ENCODE measurements at places on chromosomes 2 and 18.

DNA sequence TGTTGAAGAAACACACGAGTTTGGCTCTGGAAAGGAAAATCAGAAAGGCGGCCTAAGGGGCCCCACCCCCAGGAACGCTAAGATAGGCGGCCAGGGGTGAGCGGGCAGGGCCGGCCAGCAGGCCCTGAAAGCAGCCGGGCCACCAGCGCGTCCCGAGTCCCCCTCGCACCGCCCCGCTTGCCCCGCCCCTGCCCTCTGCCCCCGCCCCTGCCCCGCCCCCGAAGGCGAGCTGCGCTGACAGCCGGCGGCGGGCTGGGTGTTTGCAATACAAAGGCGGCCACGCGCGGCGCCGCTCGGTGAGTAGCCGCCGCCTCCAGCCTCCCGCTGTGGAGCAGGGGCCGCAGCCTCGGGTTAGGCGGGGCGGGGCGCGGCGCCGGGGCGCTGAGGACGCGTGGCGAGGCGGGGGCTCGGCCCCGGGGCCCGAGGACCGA lies at the start of gene LPIN1:
LPIN1 (plus strand) TSS at position 257 of the 431 bp plus-strand sequence. CDS start 18,910 bp downstream, outside the sequence.
- DNase-seq = peak; percentile 93

DNA sequence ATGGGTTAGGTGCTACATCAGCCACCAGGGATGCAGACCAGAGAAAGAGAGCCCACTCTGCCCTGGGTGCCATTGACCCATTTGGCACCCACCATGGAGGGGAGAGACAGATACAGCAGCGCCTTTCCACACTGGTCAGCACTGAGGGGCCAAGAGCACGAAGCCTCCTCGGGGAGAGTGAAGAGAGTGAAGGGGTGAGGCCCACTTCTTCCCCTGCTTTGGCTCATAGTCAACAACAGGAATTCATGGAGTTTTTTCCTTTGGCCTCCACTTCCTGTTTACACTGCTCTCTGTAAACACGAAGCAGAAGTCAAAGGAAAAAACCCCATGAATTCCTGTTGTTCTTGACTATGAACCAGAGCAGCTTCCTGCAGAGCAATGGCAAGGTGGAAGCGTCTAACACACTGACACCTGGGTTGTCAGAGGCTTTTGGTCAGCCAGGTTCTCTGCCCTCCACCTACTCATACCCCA lies 80.0 kb downstream of the CCDC93 start:
- DNase-seq = no peak

DNA sequence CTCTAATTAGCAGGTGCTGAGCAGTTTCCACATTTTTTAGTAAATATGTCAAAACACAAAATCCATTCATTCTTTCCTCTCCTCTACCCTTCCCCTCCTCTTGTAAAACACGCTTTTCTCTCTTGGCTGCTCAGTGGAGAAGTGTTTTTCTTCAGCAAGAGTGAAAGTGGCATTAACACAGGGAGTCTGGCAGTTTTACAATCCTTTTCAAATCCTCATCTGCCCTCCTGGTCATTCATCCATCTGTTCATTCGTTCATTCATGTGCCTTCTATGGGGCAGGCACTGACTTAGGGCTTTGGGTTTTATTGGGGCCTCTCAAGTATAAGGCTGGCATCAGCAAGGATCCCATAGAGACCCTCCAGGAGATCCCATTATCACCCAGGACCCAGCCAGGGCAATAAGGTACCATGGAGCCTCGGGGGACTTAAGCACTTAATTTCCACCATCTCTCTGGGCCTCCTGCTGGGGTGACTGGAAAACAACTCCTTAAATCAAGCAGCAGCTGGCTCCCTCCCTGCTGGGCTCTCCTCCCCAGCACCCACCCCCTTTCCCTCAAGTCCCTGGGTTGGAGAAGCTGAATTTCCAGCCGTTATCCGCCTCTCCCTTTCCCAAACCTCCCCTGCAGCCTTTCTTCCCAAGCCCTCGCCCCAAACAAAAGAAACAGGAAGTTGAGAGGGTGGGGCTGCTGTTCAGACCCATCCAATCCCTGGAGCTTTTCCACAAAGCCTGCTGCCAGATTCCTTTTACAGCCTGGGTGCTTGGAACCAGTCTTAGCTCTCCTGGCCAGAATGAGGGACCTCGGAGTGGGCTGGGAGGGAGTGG lies 32.6 kb downstream of the MARCHF4 start:
- DNase-seq = peak; percentile 86

GRCh38 chr2:7060631-7061449 lies 143.6 kb downstream of the RNF144A start:
- DNase-seq = no peak

- DNase-seq = no peak
These were observed 24.7 kb downstream of the CLUL1 start for GRCh38 chr18:621291-622043.

GRCh38 chr18:40613721-40614120 lies 1341.3 kb upstream of the PIK3C3 start:
- DNase-seq = no peak

GRCh38 chr2:229855116-229855515 lies 66.7 kb downstream of the TRIP12 start:
- no peak for DNase-seq

DNA sequence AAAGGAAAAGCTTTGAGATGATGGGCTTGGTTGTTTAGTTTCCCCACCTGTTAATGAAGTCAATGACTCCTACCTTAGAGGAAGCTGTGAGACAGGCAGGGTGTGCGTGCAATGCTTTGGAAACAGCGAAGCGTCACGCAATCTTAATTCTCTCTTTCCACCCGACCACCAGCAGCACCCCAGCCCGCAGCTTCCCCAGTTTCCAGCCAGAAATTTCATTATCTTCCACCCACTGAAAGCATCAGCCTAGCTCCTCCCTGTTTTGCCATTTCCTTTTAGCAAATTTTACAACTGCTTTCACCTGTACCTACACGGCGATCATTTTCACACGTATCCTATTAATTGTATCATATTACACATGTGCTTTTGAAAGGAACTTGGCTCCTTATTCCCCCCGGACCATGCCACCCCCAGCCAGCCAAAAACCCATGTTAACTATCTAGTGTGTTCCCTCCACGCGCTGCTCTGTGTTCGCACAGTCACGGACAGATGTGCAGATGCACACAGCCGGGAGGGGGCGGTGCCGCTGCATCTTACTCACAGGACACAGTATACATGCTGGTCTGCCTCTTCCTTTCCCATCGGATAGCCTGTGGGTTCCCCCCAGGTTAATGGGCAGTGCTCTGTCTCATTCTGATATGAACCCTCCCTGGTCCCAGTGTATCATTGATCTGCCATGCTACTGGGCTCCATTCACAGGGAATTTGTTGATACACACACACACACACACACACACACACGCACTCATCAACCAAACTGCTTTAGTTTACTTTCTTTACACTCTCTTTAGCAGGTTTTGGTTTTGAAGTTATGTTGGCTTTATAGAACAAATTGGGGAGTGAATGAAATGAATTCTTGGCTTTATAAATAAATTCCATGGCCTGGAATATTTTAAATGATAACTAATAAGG lies 22.4 kb downstream of the CYP27C1 start:
- DNase-seq = peak; percentile 81

DNA sequence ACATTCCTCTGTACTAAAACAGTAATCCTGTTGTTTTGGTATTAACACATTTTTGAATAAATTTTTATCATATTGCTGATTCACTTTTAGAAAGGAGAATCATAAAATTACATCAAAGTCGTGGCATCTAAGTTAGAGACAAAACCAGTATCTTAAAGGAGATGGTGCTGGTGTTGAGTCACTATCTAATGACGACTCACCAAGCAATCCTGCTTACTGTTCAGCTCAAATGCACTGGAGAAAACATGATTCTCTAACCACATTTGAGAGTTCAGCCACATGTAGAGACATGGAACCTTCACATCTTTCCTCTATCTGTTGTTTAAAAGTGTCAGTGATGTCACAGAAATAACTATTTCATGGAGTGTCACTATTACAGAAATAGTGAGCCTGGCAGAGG lies 473.8 kb downstream of the TGIF1 start:
- no peak for DNase-seq

GRCh38 chr18:50790241-50790640 lies 29.6 kb downstream of the MRO start:
- no peak for DNase-seq

DNA sequence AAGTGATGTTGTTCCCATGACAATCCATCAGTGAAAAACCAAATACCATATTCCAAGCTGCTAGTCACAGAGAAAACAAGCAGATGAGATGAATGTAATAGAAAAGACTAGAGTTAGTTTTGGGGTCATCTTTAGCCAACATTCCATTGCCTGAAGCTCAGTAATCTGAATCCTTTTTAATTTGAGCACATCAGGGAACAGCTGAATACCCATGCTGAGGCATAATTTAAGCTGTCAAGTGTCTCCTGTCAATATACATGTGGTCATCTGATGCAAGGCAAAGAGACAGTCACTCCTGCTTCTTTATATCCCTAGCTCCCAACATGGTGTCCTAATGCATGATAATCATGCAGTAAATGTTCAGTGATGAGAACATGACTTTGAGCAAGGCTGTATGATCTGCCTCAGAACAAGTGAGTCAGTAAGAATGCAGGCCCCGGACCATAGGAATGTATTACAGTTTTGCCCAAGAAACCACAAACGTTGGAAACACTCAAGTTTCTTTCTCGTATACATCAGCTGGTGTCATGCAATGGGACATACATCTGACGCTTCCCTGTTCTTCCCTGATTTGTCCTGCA lies 48.0 kb downstream of the CDK15 start:
- no peak for DNase-seq

- DNase-seq = no peak
These were observed 418.0 kb upstream of the ID2 start for GRCh38 chr2:8263901-8264300.

DNA sequence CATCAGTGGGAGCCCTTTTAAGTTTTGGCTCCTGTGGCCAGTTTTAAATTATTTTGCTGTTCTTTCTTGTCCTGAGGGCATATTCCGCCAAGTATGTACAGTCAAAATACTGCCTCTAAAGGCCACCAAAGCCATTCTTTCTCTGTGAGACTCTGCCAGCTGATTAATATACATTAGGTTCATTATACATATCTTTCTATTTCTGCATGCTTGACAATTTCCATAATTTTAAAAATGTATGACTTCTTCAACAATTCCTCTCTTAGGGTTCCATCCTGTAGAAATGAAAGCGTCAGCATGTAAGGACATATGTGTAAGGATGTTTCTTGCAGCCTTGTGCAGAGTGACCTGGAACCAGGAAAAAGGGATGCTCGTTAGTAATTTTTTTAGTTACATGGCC lies 291.9 kb downstream of the PHLPP1 start:
- no peak for DNase-seq

DNA sequence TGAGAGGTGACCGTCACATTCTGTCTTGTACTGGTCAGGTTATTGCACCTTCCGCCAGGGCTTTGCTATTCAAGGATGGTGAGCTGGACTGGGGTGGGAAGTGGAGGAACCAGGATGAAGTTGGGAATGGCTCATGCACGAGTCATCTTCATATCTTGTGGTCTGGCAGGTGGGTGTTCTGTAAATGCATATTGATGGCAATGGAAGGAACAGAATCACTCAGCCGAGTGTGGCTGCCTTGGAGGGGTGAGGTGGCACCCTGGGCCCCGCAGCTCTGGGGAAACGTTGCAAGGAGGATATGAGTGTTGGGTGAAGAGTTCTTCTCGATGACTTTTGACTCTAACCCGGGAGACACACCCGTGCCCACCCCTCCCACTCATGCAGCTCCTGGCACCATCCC lies 1.2 kb downstream of the NEU2 start:
- no peak for DNase-seq

- no peak for DNase-seq
These were observed 79.6 kb downstream of the SLC4A10 start for GRCh38 chr2:161703863-161704262.

GRCh38 chr2:150983314-150983897 lies 278.3 kb downstream of the RBM43 start:
- DNase-seq = no peak

- DNase-seq = no peak
These were observed 13.2 kb downstream of the SLC9A2 start for GRCh38 chr2:102632380-102633175.

- no peak for DNase-seq
These were observed 68.8 kb downstream of the HNRNPLL start for GRCh38 chr2:38533757-38534545.

- DNase-seq = no peak
These were observed 364.5 kb upstream of the RGPD4 start for GRCh38 chr2:107462181-107462580.

GRCh38 chr2:215791481-215791937 lies 221.8 kb downstream of the MREG start:
- DNase-seq = no peak

DNA sequence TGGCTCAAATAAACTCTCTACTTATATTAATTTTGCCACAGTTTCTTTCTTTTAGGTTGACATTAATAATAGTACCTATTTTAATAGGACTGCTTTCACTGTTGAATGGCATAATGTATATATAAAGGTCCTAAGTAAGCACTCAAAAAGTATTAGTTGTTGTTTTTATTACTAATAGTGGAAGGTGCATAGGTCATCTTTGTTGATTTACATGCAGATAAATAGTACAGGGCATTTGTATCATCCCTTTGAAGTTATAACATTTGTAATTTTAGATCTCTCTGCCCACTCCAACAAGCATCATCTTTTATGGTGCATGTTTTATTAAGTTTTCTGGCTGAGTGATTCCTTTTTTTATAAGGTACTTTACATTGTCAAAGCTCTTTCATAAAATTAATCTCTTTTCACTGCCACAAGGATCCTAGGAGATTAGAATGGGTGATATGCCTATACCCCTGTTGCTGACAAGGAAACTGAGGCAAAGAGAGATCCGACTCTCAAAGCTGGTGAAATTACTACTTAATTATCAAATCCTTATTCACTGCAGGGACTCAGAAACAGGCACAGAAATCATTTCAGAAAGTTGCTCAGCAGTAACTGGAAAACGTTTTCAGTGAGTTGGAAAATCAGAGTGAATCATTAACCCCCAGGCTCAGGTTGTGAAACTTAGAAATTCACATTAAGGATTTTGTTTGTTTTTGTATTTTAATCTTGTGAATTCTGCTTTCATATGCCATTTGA lies 299.6 kb downstream of the AGPS start:
- DNase-seq = no peak

DNA sequence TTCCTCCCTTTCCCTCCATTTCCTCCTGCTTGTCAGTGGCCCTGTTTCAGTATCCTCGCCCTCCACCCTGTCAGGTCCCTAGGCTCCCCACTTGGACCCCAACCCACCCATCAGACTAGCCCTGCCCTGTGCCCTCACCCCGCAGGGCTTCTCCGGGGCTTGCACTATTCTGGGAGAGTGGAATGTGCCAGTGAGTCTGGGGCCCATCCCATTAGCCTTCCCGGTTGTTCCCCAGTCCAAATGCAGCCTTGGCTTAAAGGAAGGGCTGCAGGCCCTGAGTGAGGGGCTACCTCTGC lies 45.5 kb downstream of the MYO7B start:
- no peak for DNase-seq

Data from H9 (cell line).